ENCODE measurements at places on chromosomes 16 and 17. TPM values are rescaled to one million over a fixed set of nuclear protein-coding genes. Genes with fewer than 3 reads are reported as not detected.

The CHP2 gene
- total RNA-seq = 1.3 TPM

The GPR139 gene
- not detected for total RNA-seq

The FGF11 gene
- total RNA-seq = 32.8 TPM

The STAC2 gene
- total RNA-seq = not detected

The CCL13 gene
- not detected for total RNA-seq

The CBFA2T3 gene
- total RNA-seq = 0.48 TPM

The TAT gene
- not detected for total RNA-seq

The ITGAE gene
- 10.0 TPM for total RNA-seq

The SLX1B gene
- 23.4 TPM for total RNA-seq

The SNX11 gene
- total RNA-seq = 12.0 TPM

The LITAFD gene
- total RNA-seq = not detected

The SYT17 gene
- total RNA-seq = 6.3 TPM

The ANKRD40CL gene
- not detected for total RNA-seq

The ZACN gene
- total RNA-seq = not detected

The CES5A gene
- not detected for total RNA-seq

The CCL4L2 gene
- total RNA-seq = 0.48 TPM

The ATP6V0C gene
- 6.3 TPM for total RNA-seq

The FAM83G gene
- total RNA-seq = 44.8 TPM

The MYH11 gene
- under 0.01 TPM for total RNA-seq

The SLC12A3 gene
- total RNA-seq = 0.96 TPM

The HIGD1B gene
- total RNA-seq = not detected

The SDR42E1 gene
- 31.8 TPM for total RNA-seq

The CACNG3 gene
- total RNA-seq = not detected

The GPS2 gene
- 32.2 TPM for total RNA-seq

The CX3CL1 gene
- total RNA-seq = not detected

The TMEM238L gene
- not detected for total RNA-seq

The CARD14 gene
- total RNA-seq = 3.1 TPM

The ACE gene
- total RNA-seq = 0.85 TPM

The CSF3 gene
- 0.96 TPM for total RNA-seq

The KRT222 gene
- total RNA-seq = not detected

The TRAPPC1 gene
- 23.2 TPM for total RNA-seq

The EFNB3 gene
- total RNA-seq = not detected

The KIF2B gene
- total RNA-seq = not detected

The UNC13D gene
- 6.2 TPM for total RNA-seq

The RRN3 gene
- total RNA-seq = 42.9 TPM

The CD300C gene
- total RNA-seq = not detected

The PRM1 gene
- not detected for total RNA-seq

The SCNN1B gene
- 0.48 TPM for total RNA-seq

The SOST gene
- not detected for total RNA-seq

The HOXB1 gene
- not detected for total RNA-seq

The RHBDF1 gene
- total RNA-seq = 12.4 TPM

The GDPD1 gene
- 1.9 TPM for total RNA-seq

The BRICD5 gene
- 0.24 TPM for total RNA-seq

The PHOSPHO1 gene
- not detected for total RNA-seq

The TRAP1 gene
- 139 TPM for total RNA-seq

The TMED6 gene
- not detected for total RNA-seq

The HLF gene
- total RNA-seq = 0.24 TPM

The SLC5A10 gene
- under 0.01 TPM for total RNA-seq

The HBA2 gene
- total RNA-seq = not detected

The MRPL38 gene
- total RNA-seq = 29.9 TPM

The C17orf100 gene
- 0.24 TPM for total RNA-seq

The HS3ST3B1 gene
- total RNA-seq = 2.2 TPM

The CD300LB gene
- total RNA-seq = not detected

The SLC6A2 gene
- total RNA-seq = not detected

The AATK gene
- 1.1 TPM for total RNA-seq

The ZDHHC1 gene
- total RNA-seq = 3.6 TPM

The CD7 gene
- total RNA-seq = not detected

Data from tracheal epithelial cell (primary cell).